ENCODE measurements at places on chromosomes 5 and 9.

GRCh38 chr5:143492783-143493182 is 89.3 kb upstream of the NR3C1 start:
- no peak for DNase-seq

DNA sequence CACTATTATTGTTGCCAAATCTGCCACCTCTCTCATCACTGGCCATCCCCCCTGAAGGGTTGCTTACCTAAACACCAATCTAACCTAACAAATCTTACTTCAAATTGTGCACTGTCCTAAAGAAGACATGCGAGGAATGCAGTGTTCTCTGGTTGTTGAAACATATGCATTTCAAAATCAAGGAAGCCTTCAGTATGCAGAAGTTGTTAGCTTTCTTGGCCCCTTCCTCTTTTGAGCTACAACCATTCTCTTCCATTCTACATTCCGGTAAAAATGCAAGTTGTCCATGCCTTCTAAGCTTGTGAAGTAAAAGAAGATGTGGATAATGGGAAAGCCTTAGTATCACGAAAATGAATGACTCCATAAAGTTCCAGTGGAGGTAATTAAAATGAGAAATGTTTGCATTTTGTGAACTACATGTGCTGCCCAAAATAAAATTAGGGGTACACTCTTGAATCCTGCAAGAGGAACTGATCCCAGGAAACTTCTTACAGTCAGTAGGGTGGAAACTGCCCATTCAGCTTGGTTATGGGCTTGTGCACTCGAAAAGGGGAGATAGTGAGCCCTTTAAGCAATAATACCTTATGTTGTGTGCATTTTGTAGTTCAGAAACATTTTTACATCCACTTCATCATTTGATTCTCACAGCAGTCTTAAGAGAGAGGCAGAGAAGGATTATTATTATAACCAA is 77.6 kb upstream of the ADRB2 start:
- no peak for DNase-seq

GRCh38 chr5:68898951-68899471 is 194.8 kb upstream of the SLC30A5 start:
- peak; percentile 44 for DNase-seq

GRCh38 chr5:181088289-181088688 is 42.7 kb downstream of the OR2V1 start:
- DNase-seq = no peak

DNA sequence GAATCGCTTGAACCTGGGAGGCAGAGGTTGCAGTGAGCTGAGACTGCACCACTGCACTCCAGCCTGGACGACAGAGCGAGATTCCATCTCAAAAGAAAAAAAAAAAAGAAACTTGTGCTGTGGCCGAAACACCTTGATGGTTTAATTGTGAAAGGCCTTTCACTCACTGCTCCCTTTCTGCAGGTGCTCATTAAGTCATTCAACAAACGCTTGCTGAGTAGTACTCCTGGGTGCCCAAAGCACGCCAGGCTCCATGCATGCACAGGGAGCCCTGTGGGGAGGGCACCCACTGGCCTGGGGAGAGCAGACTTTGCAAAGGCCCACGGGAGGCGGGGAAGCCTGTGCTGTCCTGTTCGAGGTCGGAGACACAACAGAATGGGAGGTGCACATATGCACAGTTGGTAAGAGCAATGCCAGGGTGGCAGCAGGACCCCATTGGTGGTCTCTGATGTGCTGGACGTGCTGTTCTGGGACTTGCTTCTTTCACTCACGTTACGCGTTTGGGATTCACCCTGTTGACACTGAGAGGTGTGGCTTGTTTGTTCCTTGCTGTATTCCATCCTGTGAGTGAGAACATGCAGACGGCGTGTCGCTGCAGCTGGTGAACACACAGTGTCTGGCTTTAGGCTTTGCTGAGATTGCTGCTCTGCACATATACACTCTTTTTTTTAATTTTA is 3.0 kb upstream of the ENTPD2 start:
- DNase-seq = no peak

DNA sequence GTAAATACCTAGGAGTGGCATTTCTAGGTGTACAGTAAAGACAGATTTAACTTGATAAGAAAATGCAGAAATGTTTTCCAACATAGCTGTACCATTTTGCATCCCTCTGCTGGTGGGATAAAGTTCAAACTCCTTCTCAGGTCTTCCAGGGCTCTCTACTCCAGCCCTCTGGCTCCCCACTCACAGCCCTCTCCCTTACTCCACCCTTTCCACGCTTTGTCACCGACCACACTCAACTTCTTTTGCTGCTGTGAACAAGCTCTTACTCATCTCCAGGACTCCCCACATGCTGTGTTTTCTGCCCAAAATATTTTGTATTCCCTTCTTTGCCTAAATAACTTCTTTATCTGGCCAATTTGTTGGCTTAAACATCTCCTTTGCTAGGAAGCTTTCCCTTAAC is 90.6 kb upstream of the OSMR start:
- DNase-seq = peak; percentile 8

- DNase-seq = peak; percentile 62
Measured at GRCh38 chr9:78325343-78325742, 28.4 kb downstream of the PSAT1 start.

DNA sequence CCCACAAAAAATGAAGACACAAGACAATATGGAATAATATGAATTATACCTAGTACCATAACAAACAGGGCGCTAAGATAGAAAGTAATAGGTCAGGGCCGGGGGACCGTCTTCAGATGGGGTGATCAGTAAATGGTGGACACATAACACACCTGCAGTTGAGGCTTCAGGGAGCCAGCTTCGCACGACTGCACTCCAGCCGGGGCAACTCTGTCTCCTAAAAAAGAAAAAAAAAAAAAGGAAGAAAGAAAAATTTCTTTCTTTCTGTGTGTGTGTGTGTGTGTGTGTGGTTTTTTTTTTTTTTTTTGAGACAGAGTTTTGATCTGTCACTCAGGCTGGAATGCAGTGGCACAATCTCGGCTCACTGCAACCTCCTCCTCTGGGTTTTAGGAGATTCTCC is 75.0 kb upstream of the HSPA9 start:
- DNase-seq = no peak

GRCh38 chr5:72018143-72018803 is 89.0 kb upstream of the MAP1B start:
- DNase-seq = peak; percentile 8

DNA sequence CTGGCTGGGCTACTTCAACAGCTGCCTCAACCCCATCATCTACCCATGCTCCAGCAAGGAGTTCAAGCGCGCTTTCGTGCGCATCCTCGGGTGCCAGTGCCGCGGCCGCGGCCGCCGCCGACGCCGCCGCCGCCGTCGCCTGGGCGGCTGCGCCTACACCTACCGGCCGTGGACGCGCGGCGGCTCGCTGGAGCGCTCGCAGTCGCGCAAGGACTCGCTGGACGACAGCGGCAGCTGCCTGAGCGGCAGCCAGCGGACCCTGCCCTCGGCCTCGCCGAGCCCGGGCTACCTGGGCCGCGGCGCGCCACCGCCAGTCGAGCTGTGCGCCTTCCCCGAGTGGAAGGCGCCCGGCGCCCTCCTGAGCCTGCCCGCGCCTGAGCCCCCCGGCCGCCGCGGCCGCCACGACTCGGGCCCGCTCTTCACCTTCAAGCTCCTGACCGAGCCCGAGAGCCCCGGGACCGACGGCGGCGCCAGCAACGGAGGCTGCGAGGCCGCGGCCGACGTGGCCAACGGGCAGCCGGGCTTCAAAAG is 36.9 kb upstream of the TTC1 start:
- no peak for DNase-seq

- no peak for DNase-seq
Measured at GRCh38 chr5:154714266-154714986, 40.8 kb upstream of the LARP1 start.

DNA sequence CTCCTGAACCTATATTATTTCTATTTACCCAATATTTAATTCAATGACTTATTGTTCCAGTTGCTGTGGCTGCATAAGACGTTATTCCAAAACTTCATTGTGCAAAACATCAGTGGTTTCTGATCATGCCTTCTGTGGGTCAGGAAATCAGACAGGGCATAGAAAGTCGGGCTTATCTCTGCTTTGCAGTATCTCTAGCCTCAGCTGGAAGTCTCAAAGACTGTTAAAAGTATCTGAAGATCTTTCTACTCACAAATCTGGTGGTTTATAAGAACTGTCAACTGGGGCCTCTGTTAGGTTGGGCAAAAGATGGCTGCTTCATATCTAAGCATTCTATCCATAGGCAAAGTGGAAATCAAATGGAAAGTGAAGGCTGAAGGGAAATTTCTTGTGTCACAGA is 687.7 kb upstream of the ARRDC3 start:
- no peak for DNase-seq

DNA sequence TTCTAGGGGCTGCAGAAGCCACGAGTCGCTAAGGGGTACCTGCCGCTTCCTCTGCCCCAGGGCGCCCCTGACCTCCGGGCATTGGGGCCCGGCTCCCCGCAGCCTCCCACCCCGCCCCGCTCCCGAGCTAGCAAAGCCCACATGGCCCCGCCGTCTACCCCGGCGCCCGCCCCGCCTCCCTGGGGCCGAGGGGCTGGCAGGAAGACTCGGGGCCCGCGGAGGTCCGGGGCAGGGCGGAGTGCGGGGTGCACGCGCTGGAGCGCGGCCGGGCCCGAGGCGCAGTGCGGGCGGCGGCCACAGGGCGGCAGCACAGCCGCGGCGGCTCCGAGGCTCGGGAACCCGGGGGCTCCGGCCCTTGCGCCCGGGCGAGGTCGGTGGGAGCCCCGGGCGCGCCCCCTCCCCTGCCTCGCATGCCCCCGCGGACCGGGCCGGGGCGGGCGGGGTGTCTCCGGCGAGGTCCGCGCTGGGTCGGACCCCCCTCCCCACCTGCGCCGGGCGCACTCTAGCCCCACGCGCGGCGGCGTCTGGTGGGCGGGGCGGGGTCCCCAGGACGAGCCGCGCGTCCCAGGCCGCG is 6.7 kb downstream of the NRARP start:
- DNase-seq = no peak

DNA sequence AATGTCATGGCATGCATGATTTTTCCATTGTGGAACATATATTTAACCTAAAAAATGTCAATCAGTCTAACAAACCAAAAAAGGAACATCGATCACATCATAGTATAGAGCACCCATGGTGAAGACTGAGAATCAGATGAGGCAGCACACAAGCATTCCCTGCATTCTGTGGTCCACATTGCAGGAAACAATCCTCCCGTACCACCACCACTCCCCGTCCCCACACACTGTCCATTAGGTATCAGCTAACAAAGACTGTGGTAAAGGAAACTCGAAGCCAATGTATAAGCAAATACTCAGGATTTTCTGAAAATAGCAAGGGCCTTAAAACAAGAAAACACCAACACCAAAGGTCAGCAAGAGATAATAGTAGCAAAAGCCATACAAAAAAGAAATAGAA is 1104.4 kb upstream of the SEMA6A start:
- no peak for DNase-seq

DNA sequence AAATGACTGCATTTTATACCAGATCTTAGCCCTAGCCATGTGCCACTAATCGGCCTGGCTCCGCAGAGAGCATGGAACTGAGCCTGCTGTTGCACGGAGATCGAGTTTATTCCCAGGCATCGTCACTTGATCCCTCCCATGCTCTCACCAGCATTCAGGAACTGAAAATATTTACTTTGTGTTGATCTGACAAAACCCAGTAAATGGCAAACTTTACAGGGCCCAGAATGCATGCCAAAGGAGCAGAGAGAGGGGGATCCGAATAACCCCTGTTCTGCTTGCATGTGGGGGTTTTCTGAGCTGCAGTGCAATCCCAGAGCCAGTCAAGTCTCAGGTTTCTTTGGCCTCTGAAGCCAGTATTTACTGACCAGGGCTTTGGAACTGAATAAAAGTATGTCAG is 87.3 kb downstream of the GAS1 start:
- DNase-seq = no peak

DNA sequence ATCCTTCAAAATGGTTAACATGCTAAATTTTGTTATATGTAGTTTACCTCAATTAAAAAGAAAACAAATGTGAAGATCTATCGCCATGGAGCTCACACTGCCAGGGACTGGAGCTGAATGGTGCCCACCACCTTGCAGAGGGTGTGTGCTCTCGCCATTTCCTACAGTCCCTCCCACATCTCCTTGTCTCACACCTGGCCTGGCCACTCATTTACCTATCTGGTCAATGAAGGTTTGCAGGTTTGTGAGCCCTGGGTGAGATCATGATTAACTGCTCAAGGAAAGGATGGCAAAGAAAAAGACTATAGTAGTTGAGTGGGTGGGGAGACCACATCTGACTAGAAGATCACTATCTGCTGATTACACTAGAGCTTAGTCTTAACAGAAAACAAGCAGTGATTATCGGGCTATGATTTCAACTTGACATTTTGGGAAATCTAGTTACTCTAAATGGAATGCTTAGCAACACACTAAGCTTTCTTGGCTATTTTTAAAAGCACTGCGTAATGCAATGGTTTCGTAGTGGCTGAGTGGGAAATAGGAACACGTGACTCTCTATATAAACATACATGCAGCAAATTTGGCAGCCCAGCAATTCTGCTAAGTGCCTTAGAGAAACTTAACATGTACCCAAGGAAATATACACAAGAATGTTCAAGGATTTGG is 27.3 kb downstream of the PUM3 start:
- no peak for DNase-seq

DNA sequence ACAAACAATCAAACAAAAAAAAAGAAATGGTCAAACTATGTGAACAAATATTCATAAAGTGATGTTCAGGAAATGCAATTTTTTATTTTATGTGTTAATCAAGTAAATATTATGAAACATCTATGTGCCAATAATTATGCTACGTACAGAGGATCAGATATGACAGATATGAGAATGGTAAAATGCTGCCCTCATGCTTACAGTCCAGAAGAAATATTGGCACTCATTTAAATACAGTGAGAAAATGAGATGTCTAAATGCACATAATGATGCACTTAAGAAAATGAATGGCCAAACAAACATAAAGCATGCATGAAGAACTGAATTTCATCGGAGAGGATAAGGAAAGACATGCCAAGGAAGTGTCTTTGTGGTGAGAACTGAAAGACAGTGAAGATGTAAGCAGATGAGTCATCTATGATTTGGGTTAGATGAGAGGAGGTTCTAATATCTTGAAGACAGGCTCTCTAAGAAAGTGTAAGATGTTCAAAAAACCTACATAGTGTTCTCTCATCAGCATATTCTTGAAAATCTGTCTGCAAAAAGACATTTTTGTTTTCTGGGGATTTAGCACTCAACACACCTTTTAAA is 1231.1 kb upstream of the ACO1 start:
- no peak for DNase-seq

GRCh38 chr5:132840896-132841295 is 10.4 kb upstream of the SHROOM1 start:
- no peak for DNase-seq

- no peak for DNase-seq
Measured at GRCh38 chr5:147508711-147509040, 1.2 kb downstream of the DPYSL3 start.

DNA sequence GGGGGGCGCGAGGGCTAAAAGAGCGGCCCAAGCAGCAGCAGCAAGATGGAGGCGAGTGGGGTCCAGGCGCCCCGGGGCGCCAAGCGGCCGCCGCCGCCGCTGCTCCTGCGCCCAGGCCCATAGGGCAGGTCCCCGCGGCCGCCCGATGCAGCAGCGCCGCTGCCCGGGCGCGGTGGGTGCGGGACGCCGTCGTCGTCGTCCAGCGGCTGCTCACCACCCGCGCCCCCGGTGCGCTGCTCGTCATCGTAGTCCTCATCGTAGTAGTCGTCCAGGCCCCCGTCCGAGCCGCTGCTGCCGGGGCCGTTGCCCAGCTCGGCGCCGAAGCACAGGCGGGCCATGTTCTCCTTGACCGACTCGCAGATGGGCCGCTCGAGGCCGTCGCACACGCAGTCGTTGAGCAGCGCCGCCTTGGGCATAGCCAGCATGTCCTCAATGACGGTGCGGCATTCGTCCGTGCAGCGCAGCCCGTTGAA is 1.5 kb downstream of the GAS1 start:
- no peak for DNase-seq

- DNase-seq = no peak
Measured at GRCh38 chr5:72505539-72506157, 1.6 kb downstream of the ZNF366 start.

Measured in GM04504 (cell line).